ENCODE measurements at places on chromosomes 13 and 19. TPM values are rescaled to one million over a fixed set of nuclear protein-coding genes. Genes with fewer than 3 reads are reported as not detected.

DNA sequence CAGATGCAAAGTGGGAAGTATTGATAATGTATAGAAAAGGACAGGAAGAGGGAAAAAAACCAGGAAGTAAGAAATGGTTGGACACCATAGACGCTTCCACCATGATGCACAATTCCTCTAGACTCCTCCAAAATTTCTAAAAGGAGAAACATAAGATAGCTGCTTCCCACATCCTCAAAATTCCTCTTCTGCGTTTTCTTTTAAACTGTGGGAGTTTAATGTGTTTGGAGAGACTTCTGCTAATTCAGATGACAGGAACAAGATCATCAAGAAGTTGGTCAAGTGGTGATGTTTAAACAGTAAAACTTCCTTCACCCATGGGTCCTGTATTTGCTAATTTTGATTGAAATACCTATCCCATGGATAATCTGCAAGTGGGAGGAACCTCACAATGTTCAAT lies 130.2 kb downstream of the IRS2 start:
- DNase-seq = no peak

- no peak for DNase-seq
Measured at GRCh38 chr19:14182476-14182875, 23.5 kb downstream of the ADGRL1 start.

LILRA2 gene
- total RNA-seq = not detected

LRRC8E gene
- total RNA-seq = 0.51 TPM

DLEU7 gene
- not detected for total RNA-seq

SYT5 gene
- not detected for total RNA-seq

Data from dermis blood vessel endothelial cell (primary cell).